CD4-positive, alpha-beta T cell (primary cell): ENCODE measurements at places on chromosomes 7 and 10.

GRCh38 chr7:98088109-98088508 lies 18.6 kb upstream of the LMTK2 start:
- no peak for DNase-seq

GRCh38 chr7:50653126-50653864 lies 88.1 kb upstream of the DDC start:
- DNase-seq = no peak

- DNase-seq = no peak
Observed at GRCh38 chr10:12550994-12551393, 201.6 kb downstream of the CAMK1D start.

GRCh38 chr10:30417301-30417700 lies 16.7 kb upstream of the MAP3K8 start:
- DNase-seq = no peak

- DNase-seq = no peak
Observed at GRCh38 chr7:137453356-137453755, 109.8 kb upstream of the PTN start.

GRCh38 chr10:8331896-8332729 lies 277.6 kb downstream of the GATA3 start:
- DNase-seq = peak; percentile 85

DNA sequence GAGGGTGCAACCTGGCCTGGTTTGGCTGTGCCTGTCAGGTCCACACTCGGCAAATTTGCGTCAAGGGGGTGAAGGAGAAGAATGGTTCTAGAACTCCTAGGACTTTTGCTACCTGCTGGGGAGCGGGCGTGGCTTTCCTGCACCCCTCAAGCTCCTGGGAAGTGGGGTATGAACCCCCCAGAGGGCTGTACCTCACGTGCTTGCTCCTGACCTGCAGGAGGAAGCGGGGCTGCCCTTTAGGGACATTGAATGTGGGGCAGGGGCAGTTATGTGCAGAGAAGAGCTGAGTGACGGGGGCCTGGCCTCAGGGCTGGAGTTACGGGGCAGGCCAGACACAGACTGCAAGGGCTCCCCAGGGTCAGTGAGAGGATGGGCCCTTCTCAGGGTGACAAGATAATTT lies 61.4 kb upstream of the GNA12 start:
- DNase-seq = no peak

DNA sequence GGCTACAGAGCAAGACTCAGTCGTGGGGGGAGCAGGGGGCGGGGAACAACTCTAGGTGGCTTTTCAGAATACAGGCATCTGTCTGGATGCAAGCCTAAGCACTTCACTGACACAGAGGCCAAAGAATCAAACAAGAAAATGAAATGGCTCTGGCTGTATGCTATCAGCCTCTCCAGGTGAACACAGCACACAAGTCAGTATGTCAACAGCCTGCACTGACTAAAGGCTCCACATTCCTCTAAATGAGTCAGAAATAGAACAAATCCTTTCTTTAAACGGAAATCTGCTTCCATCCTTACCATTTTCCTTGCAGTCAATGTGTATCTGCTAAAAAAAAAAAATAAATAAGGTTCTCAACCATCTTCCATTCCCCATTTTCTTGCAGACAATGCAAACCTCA lies 88.3 kb downstream of the ARMH3 start:
- DNase-seq = no peak

- no peak for DNase-seq
Observed at GRCh38 chr7:100570954-100571828, 2.5 kb downstream of the SAP25 start.

- DNase-seq = no peak
Observed at GRCh38 chr7:68684246-68684839, 913.9 kb upstream of the AUTS2 start.

DNA sequence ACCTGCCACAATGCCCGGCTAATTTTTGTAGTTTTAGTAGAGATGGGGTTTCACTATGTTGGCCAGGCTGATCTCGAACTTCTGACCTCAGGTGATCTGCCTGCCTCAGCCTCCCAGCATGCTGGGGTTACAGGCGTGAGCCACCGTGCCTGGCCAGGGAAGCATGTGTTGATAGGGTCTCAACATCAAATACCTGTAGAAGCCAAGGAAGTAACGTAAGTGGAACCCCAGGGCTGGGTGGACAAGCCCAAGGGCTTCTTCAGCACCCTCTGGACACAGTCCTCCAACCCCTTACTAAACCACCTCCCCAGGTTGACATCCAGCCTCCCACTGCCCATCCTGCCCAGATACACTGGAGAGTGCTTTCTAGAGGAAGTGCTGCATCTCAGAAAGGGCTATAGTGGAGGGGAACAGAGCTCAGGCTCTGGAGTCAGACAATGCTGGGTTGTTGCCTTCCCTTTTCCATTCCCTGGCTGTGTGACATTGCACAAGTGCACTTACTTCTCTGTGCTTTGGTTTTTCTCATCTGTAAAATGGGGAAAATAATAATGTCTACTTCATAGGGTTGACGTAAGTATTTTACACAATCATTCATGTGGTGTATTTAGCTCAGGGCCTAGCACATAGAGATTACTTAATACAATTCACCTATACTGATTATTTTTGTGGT lies 73.9 kb upstream of the KAT6B start:
- DNase-seq = no peak

DNA sequence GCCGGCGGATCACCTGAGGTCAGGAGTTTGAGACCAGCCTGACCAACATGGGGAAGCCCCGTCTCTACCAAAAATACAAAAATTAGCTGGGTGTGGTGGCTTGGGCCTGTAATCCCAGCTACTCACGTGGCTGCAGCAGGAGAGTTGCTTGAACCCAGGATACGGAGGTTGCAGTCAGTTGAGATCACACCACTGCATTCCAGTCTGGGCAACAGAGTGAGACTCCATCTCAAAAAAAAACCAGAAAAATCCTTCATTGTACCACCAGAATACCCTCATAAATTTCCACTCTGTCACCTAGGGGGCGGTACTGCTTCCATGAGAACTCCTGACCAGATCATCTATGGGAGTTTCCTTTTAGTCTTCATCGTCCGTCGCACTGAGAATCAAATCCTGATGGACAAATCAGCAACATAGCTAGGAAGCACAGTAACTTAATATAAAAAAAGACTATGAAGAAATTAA lies 225.8 kb upstream of the KLF14 start:
- DNase-seq = no peak

- DNase-seq = no peak
Observed at GRCh38 chr7:116673457-116673865, 1.5 kb downstream of the MET start.

- peak; percentile 86 for DNase-seq
Observed at GRCh38 chr10:110354322-110354766, 49.6 kb upstream of the SMNDC1 start.

DNA sequence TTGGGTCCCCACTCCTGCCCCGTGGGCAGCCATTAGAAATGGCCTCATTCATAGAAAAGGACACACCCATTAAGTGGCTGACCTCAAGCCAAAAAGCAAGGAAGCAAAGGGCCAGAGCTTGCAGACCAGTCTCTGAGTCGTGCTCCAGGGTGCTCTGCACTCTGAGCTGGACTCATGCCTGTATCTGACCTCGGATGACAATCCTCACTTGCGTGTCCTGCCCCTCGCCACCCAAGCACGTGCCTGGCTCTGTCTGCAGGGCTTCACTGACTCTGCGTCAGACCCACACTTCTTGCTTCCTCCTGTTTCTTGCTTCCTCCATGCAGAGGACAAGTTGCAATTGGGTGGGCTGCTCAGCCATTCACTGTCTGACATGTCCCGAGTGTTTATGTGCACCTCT lies 138.8 kb downstream of the OAT start:
- no peak for DNase-seq

DNA sequence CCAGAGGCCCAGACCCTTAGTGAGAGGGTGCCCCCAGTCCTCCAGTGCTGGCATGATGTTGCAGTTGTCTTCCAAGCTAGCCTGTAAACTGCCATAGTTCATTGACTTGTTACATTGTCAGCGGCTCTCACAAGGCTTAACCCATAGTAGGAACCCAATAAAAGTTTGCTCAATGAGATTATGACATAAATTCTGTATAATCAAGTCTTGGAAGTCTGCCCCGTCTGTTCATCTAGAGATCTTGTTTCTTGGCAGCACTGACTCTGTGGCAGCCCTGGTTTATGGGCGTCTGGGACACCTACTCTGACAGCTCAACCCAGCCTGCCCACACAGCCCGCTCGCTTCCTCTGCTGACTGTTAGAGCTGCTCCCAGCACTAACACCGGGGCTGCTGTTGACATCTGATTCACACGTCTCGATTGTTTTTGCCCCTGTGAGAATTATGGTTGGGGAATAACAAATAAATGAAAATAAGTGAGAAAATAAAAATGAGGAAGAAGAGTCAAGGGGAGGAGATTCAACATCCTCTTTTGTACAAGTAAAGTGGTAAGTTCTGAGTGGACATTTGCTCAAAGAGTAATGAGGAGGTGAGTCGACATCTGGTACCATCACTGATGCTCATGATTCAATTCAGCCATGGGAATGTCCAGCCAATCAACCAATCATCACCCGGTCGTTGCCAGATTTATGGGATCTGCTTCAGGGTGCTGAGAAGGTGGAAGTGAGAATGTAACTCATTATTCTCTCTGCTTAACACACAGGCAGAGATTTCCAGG lies 160.8 kb downstream of the SPAG6 start:
- DNase-seq = peak; percentile 33

GRCh38 chr10:35707642-35708425 lies 65.7 kb upstream of the FZD8 start:
- DNase-seq = no peak

DNA sequence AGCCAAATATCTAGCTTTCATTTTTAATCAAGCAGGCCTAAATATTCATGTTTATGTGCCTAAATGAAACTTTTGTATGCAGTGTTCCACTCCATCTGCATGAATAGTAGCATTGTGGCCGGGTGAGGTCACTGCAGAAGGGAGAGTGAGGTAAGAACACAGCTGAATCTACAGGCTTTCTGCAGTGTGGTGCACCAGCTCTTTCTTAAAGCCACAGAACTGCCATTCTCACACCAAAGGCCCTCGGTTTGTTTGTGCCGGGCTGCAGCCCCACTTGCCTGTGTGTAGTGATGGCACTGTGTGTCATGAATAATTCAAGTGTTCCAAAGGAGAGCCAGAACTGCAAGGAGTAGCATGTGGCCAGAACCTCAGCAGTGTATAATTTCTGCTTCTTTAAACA lies 204.1 kb downstream of the TRIL start:
- DNase-seq = no peak

- DNase-seq = no peak
Observed at GRCh38 chr7:135913404-135913803, 63.8 kb downstream of the MTPN start.

DNA sequence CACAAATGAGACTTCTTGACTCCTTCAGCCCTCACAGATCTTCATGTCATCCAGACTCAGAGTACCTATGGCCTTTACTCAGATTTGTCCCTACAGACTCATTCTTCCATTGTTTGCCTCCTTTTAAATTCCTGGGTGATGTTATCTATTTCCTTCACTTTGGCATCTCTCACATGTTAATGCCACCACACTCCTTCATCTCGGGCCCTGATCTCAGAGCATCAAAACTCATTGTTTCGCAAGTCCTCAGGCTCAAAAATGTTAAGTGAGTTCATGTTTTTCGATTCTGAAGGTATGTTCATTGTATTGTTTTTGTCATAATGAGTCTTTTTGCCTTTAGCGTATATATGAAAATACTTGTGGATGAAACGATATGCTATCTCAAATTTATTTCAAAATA lies 62.3 kb upstream of the AHR start:
- DNase-seq = no peak

GRCh38 chr10:119655566-119656001 lies 4.4 kb downstream of the BAG3 start:
- DNase-seq = peak; percentile 46

DNA sequence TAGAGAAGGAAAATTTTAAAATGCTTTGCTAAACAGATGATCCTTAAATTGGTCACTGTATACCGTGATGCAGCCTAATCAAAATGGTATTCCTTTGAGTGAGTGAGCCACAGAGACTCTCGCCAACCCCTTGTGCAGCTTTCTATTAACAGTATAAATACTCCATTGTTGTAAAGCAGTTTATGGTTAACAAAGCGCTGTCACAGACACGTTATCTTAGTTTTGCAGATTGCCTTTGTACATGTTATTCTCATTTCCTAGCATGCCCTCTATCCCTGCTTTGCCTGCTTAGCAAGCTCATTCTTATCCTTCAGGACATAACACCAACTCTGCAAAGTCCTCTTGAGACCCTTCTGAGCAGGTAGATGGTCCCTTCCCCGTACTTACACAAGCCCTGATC lies 694.4 kb downstream of the AUTS2 start:
- DNase-seq = no peak

- no peak for DNase-seq
Observed at GRCh38 chr7:73960548-73960947, 67.4 kb upstream of the ELN start.

GRCh38 chr10:67861750-67862432 lies 22.6 kb upstream of the SIRT1 start:
- DNase-seq = no peak

- DNase-seq = no peak
Observed at GRCh38 chr10:68208424-68209042, 23.4 kb downstream of the ATOH7 start.

GRCh38 chr7:133789974-133790373 lies 337.2 kb upstream of the LRGUK start:
- no peak for DNase-seq
